ENCODE measurements at places on chromosomes 4 and X.

GRCh38 chrX:46576458-46576857 is 2.9 kb downstream of the CHST7 start:
- no peak for DNase-seq

DNA sequence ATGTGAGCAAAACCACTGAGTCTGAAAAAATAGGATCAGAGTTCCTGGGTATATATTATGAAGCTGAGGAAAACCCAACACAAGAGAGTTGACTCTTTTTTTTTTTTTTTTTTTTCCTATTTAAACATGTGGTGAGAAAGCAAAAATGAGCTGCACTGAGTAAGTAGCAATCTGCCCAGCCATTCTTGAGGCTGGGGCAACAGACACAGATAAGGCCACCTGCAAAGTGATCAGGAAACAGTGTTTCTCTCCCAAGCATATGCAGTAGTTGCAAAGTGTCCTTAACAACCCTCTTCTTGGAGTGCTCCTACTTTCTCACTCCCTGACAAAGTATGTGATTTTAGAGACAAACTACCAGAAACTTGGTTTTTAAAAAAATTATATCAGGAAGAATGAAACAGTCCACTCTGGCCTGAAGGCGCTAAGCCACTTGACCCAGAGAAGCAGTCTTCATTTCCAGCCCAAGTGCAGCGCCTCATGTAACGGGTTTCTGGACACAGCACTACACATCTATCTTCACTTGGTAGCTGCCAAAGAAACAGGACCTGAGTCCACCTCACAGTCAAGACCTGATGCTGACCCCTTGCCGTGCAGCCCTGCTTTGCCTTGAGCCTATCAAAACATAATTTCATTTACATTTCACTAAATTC is 124.6 kb upstream of the MAP3K15 start:
- DNase-seq: no peak

- no peak for DNase-seq
Measured at GRCh38 chrX:123087326-123087725, 96.8 kb upstream of the GRIA3 start.

DNA sequence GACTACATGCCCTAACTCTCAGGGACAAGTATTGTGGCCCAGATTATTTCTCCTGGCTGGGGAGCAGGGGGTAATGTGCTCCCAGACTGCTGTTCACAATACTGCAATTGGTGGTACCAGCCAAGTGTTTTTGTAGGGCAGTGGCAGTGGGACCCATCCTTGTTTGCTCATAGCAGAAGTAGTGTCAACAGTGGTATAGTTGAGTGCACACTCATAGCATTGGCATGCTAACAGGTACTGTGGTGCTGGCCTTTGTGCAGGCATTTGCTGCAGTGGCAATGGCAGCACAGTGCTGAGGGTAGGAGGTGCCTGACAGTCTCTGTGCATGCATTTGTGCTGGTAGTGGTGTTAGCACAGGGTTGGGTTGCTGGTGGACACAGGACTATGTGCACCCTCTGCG is 995.0 kb downstream of the SH3BGRL start:
- no peak for DNase-seq

DNA sequence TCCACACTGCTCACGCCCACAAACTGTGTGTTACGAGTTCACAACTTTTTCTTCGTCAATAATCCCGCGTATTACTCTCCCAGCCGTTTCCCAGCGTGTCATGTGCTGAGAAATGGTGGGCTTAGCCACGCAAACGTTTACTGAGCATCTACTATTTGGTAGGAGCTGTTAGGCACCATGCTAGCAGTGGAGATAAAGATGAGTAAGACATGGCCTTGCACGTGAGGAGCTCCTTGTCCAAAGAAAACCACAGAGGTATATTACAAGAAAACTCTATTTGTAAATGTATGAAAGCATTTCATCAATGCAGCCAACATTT is 821 bp upstream of the TMEM128 start:
- no peak for DNase-seq

- DNase-seq: no peak
Measured at GRCh38 chr4:99054428-99054994, 34.1 kb downstream of the ADH5 start.

DNA sequence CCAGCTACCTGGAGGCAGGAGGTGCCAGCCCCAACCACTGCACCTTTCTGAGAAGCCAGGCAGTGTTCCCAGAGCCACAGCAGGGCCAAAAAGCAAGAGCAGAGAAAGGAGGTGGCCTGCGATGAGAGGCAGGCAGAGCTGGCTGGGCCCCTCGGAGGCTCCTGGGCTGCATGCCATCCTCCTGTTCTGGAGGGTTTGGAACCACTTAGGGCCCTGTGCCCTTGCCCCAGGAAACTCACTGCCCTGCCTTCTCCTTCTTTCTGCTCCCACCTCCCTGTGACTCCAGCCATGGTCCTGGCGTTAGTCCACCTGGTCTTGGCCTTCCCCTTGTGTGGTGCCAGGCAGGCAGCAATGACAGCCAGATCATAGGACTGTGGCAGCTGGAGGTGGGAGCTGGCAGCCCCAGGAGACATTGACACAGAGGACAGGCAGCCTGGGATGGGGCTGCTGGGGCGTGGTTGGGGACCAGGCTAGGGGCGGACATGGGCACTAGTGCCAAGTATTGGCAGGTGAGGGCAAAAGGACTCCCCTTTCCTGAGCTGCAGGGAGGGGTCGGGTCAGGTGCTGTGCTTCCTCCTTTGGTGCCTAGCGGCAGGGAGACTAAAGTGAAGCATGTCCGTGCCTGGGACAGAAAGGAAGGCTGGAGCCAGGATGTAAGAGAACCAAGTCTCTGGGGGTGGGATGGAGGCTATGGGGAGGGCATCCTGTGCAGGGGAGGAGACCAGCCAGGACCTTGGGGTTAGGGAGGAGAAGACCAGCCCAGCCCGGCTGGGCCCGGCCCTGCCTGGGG is 1.4 kb downstream of the APLN start:
- DNase-seq: no peak

GRCh38 chr4:12926189-12927066 is 557.7 kb downstream of the RAB28 start:
- DNase-seq: no peak

GRCh38 chr4:6730603-6731317 is 14.8 kb downstream of the BLOC1S4 start:
- DNase-seq: no peak

- DNase-seq: no peak
Measured at GRCh38 chr4:179352221-179352620, 1910.0 kb upstream of the AGA start.

- no peak for DNase-seq
Measured at GRCh38 chrX:46941341-46941740, 29.1 kb downstream of the JADE3 start.

DNA sequence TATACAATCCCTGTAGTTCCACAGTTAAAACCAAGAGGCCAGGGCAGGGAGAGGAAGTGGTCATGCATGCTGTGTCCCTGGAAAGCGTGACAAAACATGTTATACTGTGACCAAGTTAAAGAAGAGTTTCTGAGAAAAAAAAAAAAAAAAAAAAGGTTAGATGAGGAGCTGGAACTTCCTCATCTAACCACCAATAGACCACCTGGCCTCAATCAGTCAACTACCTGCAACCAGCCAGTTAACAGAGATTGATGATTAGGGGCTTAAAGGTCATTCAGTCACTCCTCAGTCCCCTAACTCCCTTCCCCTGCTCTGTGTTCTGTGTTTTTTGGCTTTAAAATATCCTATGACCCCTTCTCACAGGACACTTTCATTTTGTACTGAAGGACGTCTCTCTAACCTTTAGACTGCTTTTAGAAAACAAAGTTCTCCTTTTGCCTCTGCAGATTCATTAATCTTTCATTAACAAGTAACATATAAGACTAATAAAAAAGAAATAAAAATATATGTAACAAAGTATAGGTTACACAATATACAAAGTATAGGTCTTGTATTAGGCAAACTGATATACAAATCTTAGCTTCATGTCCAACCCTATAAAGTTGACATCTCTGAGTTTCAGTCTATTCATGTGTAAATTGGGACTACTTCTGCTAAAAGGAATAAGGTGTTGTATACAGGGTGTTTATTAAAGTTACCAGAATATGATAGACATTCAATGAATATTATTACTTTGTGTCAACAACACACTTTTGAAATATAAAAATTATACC is 179.1 kb upstream of the NDST4 start:
- no peak for DNase-seq

DNA sequence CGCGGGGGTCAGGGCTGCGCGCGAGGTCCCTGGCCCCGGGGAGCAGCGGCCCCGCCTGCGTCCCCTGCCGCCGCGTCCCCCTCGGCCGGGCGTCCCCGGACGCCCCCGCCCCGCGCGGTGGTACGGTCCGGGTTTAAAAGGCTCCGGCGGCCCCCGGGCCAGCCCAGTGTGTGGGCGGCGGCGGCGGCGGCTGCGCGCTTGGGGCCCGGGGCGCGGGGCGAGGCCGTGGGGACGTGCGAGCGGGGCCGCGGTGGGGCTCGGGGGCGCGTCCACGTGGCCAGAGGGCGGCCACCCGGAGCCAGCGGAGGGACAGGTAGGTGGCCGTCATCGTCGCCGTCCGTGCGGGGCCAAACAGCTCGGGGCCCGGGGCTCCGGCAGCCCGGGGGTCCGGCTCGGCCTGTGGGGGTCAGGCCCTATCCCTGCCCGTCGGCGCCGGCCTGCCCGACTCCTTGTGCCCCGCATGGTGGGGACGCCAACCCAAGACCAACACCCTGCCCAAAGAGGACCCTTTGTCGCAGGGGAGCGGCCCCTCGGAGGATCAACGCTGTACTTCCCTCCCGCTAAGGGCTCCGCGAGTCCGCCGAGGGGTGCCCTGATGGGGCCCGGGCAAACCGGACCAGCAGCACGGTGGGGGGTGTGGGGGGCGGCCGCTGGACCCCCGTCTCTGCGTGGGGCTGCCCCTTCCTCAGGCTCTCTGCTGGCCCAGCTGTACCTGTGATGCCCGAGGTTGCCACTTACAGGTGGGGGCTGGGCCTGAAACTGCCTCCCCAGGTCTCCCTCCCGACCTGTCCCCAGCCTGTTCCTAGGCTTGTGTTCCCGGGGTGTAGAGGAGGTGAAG is at the start of gene PLXNA3:
PLXNA3 (plus strand) TSS at position 166 of the 838 bp plus-strand sequence. CDS start 1,903 bp downstream, outside the sequence.
- no peak for DNase-seq

- no peak for DNase-seq
Measured at GRCh38 chr4:145829629-145830395, 108.8 kb downstream of the ZNF827 start.

GRCh38 chr4:99821918-99822503 is 5.4 kb downstream of the DAPP1 start:
- DNase-seq: no peak

GRCh38 chr4:93299118-93299517 is 529.4 kb upstream of the ATOH1 start:
- DNase-seq: no peak

DNA sequence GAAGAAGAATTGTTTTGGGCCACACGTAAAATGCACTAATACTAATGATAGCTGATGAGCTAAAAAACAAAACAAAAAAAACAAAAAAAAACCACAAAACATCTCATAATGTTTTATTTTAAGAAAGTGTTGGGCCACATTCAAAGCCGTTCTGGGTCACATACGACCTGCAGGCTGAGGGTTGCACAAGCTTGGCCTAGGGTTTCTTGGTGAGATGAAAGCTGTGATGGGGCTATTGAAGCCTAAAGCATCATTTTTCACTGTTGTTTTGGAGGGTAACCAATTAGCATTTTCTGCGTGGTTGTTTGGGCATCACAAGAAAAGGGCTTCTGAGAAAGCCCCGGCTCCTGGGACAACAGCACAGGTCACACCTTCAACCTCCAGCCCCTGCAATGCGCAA is 42.5 kb upstream of the ZNF157 start:
- no peak for DNase-seq

DNA sequence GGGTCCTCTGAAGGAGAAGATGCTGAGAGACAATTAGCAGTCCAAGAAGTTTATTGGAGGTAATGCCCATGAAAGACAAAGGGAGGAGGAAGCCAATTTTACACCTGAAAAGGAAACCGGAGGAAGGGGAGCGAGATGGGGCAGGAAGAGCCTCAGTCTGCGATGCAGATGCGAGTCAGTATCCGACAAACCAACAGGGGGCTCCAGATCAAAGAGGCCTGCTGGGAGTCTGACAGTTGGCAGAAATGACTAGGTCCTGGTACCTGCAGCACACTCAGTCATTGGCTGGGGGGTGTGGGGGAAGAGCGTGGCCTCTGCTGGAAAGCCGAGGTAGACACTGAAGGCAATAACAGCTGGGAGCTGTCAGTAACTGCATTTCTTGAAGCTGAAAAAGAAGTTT is 231.1 kb upstream of the CENPE start:
- DNase-seq: no peak

- DNase-seq: no peak
Measured at GRCh38 chr4:183550345-183551093, 45.7 kb downstream of the ING2 start.
